T-helper 1 cell (primary cell): ENCODE measurements at places on chromosomes 1 and 21.
A peak's percentile ranks its signal among the peaks of the same experiment; 100 is the strongest.

DNA sequence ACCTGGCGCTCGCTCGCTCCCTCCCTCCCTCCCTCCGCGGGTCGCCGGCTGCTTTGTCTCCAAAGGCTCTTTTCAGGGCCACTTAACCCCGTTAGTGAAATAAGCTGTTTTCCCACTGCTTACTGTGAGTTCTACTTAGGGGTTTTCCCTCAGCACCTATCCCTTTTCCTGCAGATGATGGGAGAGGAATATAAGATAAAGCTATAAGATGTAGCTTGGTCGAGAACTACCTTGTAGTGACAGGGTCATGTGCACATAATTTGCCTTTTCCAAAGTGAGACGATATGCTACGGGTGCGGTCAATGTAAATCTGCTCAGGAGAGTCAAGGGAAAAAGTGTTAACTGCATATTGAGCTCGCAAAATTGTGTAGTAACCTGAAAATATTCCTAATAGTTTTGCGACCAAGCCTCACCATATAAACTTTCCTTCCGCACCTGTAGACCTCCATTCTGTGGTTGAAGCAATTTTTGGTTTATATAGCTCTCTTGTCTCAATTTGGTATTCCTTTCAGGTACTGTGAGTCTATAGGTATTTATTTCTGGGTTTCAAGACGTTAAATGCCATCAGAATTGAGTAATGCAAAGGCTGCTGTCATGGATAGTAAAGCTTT is 55.8 kb upstream of the BOLA1 start:
- DNase-seq = no peak

DNA sequence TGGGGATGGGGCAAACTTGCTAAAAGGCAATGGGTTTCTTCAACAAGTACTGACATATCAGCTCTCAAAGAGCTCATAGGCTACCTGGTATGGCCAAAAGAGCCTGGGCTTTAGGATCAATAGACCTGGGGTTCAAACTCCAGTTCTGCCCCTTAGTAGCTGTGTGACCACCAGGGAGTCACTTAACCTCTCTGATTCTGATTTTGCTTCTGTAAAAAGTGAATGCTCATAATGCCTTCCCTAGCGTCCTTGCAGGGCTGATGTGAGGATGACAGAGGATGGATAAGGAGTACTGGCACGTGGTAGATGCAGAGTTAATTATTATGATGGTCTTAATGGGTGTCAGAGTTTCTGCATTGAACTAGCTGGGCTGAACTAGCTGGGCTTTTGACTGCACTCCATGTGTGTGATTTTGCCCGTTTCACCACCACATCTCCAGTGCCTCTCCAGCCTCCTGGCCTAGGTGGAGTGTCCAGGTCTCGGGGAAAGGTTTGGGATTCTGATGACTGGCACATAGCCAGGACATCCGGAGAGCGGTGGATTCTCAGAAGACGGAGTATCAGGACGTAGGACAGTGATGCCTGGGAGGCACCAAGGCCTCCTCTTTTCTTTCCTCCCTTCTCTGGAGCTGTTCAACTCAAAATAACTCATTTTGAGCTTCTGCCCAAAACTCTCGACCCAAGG is 15.2 kb downstream of the DISP3 start:
- DNase-seq = no peak

- DNase-seq = no peak
Observed at GRCh38 chr1:94070865-94071264, 50.1 kb downstream of the ABCA4 start.

DNA sequence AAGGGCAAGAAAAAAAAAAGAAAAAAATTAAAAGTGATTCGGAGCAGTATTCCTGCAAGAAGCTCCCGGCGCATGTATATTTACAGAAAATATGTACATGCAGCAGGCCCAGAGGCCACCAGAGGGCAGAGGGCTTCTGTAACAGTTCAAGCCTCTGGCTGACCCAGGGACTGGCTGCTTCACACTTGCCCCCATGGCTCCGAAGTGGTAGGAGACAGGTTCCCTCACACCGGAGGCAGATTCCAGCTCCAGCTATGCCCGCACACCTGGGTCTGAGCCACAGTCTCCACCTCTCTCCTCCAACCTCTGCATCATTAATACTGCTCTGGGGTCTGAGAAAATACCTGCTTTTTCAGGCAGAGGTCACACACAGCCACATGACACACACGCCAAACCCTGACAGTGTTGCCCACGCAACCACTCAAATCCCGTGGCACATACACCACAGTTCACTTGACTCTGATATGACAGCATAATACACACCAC is 2.2 kb upstream of the ARHGAP30 start:
- peak; percentile 48 for DNase-seq

GRCh38 chr1:86063721-86064120 is 92.9 kb downstream of the COL24A1 start:
- no peak for DNase-seq

GRCh38 chr1:93672477-93673162 is 9.0 kb downstream of the BCAR3 start:
- no peak for DNase-seq

- no peak for DNase-seq
Observed at GRCh38 chr1:239814306-239814881, 277.3 kb upstream of the FMN2 start.

GRCh38 chr1:197618061-197618460 is 157.2 kb downstream of the DENND1B start:
- DNase-seq = no peak

DNA sequence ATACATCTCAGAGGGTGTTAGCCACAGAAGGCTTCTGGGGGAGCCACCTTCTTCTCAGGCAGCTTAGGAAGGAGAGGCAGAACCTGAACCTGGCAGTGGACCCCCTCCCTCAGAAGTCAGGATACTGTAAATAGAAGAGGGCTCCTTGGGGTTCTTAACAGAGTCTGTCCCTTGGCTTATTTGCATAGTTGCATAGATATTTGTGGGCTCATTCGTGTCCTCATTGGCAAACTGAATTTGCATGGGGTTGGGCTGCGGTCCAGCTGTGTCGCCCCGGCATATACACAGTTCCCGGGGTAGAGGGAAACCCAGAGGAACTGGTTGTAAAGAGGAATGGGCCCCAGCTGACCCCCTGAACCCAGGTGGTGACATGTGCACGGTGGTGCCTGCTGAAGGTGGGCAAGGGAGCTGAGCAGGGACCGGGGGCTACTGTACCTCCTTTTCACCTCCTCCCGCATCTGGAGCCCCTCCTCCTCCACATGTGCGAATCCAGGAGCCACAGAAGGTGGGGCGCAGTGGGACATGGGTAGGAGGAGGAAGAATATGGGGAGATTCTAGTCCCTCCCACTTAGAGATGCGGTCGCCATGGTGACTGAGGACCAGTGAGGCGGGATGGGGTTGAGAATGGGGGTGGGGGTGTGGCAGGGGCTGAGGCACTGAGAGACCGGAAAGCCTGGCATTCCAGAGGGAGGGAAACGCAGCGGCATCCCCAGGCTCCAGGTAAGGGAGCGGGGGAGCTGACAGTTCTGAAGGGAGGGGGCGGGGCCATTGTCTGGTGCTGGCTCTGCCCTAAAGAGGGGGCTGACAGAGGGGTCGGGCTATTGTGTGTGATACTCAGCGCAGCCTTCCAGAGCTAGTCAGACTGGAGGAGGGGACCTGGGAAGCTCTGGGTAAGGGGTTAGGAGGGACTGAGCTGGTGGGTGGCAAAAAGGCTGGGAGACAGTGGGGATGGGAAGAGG is 3.7 kb upstream of the SEMA4A start:
- no peak for DNase-seq

GRCh38 chr1:92538413-92539061 is 51.8 kb upstream of the GFI1 start:
- no peak for DNase-seq

- no peak for DNase-seq
Observed at GRCh38 chr1:84434081-84434769, 35.9 kb downstream of the DNASE2B start.

- DNase-seq = no peak
Observed at GRCh38 chr1:97042551-97042950, 321.0 kb downstream of the PTBP2 start.

DNA sequence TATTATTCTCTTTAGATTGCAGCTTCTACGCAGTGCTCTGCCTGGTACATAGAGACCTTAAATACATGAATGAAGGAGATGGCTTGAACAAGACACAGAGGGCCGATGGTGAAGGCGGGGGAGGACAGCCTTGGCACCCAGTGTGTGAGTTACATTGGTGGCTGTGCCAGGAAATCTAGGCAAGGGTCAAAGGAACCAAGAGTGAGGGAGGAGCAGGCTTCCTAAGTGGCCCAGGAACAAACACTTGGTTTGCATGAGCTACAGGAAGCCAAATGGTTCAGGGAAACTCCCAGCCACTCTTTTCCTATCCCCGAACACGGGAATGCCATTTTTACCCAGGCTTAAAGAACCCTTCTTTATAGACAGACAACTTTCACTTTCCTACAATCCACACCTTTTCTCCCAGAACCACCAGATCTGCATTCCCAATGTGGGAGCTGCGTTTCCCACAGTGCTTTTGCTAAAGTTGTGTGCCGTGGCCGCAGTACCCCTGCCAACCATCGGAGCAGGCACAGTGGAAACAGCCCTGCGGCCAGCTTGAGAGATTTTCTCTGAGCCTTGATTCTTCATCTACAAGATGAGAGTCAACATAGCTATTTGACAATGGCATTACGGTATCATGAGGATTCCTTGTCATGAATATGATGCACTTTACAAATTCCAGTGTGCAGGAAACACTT is 3.5 kb upstream of the CLEC20A start:
- DNase-seq = no peak
